NK-92 treated with Interleukin-12 subunit alpha and Interleukin-12 subunit beta, amount 100 ng/mL, for 24 hours (cell line): ENCODE measurements at places on chromosomes 5 and 9.

GRCh38 chr5:135264451-135265440 lies 134.3 kb downstream of the MACROH2A1 start:
- no peak for DNase-seq

- DNase-seq, result no peak
These were observed 14.6 kb upstream of the BNC2 start for GRCh38 chr9:16884952-16885513.

GRCh38 chr5:23025629-23026233 lies 172.6 kb upstream of the CDH12 start:
- no peak for DNase-seq

DNA sequence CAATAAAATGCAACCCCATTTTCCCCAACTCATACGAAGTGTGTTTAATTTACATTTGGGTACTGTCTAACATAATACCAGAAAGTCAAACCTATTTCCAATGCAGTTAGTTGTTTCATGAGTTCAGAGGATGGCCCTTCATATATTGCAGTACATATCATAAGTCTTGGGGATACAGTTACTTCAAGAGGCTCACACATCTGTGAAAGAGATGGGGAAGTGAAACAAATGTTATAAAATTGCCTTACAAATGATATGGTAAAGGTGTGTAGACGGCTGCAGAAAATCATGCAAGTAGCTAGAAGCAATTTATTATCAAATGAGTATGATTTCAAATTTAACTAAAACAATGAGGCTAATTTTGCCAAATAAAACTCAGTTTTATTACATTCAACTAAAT lies 219.0 kb upstream of the CDH12 start:
- DNase-seq, result no peak

- no peak for DNase-seq
These were observed at the start of gene ADAMTS12 for GRCh38 chr5:33891788-33892619. ADAMTS12 (minus strand) TSS chr5:33891990; CDS start chr5:33891856, 134 bp downstream.

DNA sequence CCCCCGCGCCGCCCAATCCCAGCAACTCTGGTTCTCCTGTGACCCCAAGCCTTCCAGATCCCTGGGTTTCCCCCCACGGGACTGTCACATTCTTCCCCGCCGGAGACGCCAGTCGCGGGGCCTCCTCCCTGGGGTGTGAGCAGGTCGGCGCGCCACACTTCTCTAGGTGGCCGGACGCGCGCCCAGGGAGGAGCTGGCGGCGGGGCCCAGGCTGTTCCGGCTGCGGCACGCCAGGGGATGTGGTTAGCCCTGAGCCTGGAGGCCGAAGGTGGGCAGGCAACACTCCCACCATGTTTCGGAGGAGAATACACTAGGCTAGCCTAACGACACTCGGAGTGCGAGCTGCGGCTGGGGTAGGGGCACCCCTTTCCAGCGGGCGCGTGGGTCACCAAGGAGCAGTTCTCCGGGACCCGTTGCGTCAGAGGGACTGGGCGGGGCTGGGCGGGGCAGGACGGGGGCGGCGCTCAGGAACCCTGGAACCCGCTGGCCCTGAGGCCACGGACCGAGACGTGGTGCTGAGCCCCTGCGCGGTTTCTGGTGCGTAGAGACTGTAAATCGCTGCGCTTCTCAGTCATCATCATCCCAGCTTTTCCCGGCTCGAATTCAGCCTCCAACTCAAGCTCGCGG lies at the start of gene SLC27A6:
Gene SLC27A6, plus strand, starts transcription at position 478 of the 627 bp plus-strand sequence. CDS start 650 bp downstream, outside the sequence.
- DNase-seq, result no peak

- no peak for DNase-seq
These were observed 19.3 kb upstream of the CAMSAP1 start for GRCh38 chr9:135926402-135927194.

DNA sequence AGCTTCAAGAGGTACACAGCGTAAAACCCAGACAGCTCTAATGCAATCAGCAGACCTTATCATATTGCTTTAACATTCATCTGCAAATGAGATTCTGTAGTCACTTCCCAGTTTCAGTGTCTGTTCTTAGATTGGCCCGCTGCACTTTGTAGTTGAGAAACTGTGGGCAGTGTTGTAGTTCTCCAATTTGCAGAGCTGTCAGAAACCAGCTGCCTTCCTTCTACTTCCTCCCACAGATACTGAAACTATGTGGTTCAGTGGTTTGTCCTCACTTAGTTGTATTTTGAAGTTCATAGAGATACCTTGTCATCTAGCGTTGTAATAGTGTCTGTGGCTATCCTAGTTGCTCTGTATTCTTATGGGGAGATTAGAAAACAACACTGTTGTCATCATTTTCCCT lies 39.6 kb upstream of the TRIM36 start:
- DNase-seq, result no peak

- no peak for DNase-seq
These were observed 53.7 kb downstream of the MARCHF3 start for GRCh38 chr5:126976520-126977172.

DNA sequence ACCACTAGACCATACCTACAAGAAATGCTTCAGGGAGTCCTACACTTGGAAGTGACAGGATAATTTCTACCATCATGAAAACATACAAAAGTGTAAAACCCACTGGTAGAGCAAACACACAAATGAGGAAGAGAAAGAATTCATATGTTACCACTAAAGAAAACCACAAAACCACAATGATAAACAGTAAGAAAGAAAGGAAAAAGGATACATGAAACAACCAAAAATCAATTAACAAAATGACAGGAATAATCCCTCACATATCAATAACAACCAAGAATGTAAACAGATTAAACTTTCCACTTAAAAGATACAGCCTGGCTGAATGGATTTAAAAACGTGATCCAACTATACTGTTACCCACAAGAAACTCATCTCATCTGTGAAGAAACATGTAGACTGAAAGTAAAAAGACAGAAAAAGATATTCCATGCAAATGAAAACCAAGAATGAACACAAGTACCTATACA lies 83.4 kb downstream of the LPAR1 start:
- no peak for DNase-seq

- no peak for DNase-seq
These were observed 357.8 kb downstream of the KDM4C start for GRCh38 chr9:7115606-7116005.

DNA sequence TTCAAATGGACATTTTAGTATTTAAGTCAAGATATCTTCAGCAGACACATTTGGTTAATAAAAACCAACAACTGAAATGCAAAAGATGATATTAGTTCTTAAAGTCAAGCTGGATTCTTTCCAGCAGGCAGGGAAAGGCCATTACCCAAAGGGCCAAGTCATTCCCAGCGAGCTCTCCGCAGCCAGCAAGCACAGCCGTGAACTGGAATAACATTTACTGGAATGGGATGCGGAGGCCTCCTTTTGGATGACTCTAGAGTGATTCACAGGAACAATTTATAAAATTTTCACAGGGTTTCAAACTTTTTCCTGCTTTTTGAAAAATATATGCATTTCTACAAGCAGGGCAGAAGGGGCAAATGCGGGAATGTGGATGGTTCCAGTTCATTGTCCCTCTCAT lies 76.6 kb upstream of the DAB2 start:
- no peak for DNase-seq

- DNase-seq, result no peak
These were observed 48.2 kb downstream of the FAM240B start for GRCh38 chr9:38671748-38672147.

- DNase-seq, result no peak
These were observed 22.4 kb downstream of the NREP start for GRCh38 chr5:111734597-111734996.

DNA sequence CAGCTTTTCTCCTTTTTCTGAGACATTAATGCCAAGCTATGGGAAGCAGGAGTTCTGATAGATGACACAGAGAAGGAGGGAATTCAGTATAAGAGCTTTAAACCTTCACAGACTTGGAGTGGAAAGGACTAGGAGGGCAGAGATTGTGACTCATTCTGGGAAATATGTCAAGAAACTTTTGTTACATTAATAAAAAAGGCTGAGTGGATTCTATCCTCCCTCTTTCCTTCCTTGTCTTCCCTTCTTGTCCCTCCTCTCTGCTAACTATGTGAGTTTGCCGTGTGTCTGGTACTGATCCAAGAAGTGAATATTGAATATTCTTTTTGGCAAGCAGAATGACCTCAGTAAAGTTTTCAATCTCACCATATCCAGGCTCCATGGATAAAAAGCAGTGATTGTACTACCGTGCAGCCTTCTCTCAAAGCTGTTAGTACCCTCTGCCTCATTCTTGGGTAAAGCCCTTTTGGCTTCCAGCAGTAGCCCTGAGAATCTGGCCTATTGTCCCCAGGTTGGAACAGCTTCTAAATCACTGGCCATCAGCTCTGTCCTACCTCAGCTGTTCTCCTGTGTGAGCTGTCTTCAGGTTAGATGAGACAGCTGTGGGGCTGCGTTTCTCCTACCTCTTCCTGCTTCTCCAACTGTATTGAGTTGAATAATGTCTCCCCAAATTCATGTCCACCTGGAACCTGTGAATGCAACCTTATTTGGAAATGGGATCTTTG lies 73.9 kb downstream of the ATG10 start:
- no peak for DNase-seq

DNA sequence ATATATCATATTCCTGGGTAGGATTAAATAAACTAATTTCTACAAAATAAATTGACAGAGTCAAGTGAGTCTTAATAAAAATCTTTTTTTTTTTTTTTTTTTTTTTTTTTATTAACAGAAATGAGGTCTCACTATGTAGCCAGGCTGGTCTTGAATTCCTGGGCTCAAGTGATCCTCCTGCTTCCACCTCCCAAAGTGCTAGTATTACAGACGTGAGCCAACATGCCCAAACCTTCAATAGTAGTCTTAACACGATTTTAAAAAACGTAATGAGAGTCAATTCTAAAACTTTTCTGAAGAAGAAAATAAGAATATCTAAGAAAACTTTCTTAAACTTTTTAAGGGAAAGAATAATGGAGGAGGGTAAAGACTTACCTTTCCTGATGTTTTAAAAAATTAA lies 84.2 kb downstream of the YIPF5 start:
- DNase-seq, result no peak

- DNase-seq, result no peak
These were observed 30.9 kb downstream of the GALNT10 start for GRCh38 chr5:154221371-154221896.

- DNase-seq, result no peak
These were observed 28.4 kb upstream of the TRIO start for GRCh38 chr5:14114615-14115251.

GRCh38 chr9:15416880-15417279 lies 5.8 kb upstream of the SNAPC3 start:
- no peak for DNase-seq

DNA sequence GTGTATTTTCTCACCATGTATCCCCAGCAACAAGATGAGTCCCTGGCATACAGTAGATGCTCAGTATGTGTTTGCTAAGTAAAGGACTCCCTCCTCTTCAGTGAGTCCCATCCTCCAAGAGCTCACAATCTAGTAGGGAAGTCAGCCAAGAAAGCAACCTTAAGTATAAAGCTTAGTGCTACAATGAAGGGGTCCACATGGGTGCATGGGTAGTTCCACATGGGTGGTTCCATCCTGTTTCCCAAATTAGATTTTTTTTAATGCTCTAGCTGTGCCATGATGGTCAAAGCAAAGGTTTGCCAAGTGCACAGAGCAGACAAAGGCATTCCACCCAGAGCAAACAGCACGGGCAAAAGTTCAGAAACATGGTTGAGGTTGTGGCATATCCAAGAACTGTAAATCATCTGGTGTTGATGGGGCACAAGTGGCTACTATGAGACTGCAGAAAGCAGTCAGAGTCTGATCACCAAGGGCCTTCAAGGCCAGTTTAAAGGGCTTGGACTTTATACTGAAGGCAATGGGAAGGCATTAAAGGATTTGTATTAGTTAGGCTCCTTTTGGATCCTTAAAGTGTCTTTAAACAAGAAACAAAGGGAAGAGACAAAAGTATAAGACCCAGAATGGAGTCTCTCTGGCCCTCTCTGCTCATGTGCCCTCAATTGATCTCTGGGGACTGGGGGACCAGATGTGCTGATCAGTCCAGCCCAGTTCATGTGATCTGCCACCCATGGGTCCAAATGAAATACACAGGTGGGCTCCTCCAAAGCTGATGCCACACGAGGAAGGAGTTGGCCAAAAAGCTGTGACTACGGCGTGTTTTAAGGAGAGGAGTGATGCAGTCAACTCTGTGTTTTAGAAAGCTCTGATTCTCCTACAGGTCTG lies 9.0 kb upstream of the CPLX2 start:
- DNase-seq, result no peak

- no peak for DNase-seq
These were observed 73.1 kb downstream of the FEM1C start for GRCh38 chr5:115471345-115472063.

GRCh38 chr9:95461448-95462248 lies 55.1 kb downstream of the PTCH1 start:
- DNase-seq, result no peak

DNA sequence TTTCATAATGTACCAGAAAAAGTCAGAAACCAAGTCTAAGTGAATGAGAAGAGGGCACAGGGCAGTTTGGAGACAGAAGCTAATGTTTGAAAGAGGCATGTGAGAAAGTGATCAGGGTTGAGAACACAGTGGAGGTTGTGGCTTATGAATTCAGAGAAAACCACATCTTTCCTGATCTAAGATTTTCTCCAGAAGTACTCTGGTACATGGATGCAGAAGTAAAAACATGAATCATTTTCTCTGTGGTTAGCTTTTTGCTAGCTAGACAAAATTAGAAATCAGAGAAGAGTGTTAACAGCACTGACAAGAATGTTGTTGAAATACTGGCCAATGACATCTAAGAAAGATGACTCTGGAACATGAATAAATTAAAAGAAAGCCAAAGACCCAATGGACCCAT lies 541.1 kb downstream of the DNAH5 start:
- no peak for DNase-seq

GRCh38 chr5:143064676-143065075 lies 294.5 kb downstream of the ARHGAP26 start:
- DNase-seq, result no peak

- DNase-seq, result no peak
These were observed 17.1 kb upstream of the CDC23 start for GRCh38 chr5:138230261-138230660.

DNA sequence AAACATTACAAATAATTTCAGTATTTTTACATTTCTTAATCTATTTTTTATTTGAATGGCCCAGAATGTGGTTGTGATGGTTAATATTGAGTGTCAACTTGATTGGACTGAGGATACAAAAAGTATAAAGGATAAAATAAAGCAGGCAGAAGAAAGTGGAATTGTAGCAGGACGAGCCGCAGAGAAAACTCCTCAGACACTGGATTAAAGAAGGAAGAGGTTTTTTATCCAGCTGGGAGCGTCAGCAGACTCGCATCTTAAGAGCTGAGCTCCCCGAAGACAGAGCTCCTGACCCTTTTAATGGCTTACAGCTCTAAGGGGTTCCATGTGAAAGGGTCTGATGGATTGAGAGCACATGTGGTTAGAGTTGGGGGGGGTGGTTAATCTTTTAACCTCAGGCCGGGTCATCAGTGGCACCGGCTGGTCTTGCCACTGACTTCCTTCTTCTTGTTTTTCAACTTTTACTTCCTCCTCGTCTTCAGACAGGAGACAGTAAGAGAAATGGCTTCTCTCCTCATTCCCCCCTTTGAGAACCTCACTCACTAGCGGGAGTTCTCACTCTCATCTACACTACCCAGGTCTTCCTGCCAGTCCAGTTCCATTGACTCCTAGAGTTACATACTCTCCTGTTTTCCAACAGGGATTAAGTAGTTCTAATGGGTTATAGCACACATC lies 80.0 kb downstream of the TMEM161B start:
- no peak for DNase-seq

- DNase-seq, result no peak
These were observed 210.5 kb upstream of the ANKH start for GRCh38 chr5:15082096-15082495.
